ENCODE measurements at places on chromosomes 1 and 21.

- no peak for DNase-seq
Observed at GRCh38 chr1:157659576-157660247, 40.9 kb downstream of the FCRL3 start.

- DNase-seq: no peak
Observed at GRCh38 chr1:94225845-94226244, 11.5 kb downstream of the ARHGAP29 start.

DNA sequence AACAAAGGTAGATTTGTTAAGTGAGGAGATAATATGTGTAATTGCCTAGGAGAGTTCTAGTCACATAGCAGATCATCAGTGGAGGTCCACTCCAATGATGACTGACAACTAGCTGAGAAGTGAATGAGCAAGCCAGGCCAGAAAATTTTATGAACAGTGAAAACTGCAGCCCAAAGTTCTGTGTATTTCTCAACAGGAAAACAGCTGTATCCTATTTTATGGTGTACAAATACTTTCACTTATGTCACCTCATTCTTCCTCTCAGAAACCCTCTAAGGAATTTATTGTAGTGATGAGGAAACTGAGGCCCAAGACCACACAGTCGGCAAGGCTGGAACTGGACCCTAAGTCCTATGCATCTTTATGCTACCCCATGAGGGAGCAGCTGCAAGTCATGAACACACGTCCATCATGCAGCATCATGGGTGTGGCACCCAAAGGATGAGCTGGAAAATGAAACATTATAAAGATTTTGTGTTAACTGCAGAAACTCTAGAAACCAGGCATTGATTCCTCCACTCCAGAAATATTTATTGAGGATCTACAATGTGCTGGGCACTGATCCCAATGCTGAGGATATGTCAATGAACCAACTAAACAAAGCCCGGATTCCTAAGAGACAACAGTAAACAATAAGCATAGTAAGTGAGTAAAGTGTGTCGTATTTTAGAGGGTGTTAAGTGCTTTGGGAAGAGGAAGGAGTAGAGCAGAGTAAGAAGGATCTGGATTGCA is 99.5 kb upstream of the DUSP10 start:
- DNase-seq: no peak

DNA sequence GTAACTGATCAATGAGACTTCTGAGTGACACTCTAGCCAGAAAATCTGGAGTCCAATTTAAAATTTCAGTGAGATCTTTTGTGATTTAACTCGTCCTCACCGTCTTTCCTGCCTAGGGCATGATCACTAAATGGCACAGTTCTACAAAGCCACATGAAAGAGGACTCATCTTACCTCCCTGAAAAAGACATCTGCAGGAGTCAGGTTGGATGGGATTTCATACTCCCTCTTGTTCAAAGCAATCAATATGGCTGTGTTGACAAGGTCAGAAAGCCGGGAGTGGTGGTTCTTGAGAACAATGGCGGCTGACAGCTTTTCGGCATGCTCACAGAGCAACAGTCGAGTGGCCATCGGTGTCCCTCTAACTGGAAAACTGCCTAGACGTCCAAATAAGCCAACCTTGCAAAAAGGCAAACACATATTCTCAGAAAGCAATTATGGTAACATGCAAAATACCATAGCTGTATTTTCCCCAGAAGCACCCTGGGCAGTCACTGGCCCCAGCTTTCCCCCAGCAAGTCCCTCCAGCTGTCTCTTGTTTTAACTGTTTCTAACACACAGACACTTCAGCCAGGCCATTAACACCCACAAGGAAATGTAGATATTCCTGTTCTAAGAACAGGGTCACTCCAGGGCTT is 36.6 kb upstream of the ACTA1 start:
- no peak for DNase-seq

DNA sequence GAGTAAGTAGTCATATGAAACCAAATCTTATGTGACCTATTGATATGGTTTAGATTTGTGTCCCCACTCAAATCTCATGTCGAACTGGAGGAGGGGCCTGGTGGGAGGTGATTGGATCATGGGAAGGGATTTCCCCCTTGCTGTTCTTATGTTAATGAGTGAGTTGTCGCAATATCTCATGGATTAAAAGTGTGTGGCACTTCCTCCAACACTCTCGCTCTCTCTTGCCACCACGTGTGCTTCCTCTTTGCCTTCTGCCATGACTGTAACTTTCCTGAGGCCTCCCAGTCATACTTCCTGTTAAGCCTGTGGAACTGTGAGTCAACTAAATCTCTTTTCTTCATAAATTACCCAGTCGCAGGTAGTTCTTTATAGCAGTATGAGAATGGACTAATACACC is 241.2 kb downstream of the RGS7 start:
- no peak for DNase-seq
